ENCODE measurements at places on chromosomes 2 and 18.

- no peak for DNase-seq
Measured at GRCh38 chr2:86397986-86398385, 43.2 kb upstream of the KDM3A start.

DNA sequence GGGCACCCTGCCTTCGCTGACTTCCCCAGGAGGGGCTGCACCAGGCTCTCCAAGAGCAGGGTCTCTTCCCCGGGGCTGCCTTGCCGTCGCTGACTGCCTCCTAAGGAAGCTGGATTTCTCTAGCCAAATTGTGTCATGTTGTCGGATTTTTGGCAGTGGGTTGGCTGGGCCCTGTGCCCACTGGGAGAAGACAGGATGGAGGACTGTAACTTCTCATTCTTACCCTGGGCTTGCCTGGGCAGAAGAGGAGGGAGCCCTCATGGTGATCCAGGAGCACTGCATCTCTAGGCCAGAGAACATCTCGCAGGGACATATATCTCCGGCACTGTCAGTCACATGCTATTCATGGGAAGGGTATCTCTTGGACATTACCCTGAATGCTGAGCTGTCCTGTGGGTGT lies 6.3 kb downstream of the MYO7B start:
- DNase-seq, result no peak

DNA sequence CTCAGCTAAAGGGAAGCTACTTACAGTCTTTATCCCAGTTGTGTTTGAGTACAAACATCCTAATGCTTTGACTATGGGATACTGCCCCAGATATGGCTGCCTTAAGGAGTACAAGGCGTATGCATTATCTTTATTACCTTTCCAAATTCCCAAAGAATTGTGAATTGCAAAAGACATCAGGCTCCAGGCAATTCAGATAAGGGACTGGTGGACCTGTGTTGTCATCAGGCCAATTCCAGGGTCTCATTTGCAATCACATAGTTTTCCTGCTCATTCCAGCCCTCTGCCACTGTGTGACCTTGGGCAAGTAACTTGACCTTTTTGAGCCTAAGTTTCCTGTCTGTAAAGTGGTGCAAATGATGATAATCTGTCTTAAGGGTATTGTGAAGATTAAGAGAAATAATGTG lies 137.5 kb downstream of the FMNL2 start:
- no peak for DNase-seq

DNA sequence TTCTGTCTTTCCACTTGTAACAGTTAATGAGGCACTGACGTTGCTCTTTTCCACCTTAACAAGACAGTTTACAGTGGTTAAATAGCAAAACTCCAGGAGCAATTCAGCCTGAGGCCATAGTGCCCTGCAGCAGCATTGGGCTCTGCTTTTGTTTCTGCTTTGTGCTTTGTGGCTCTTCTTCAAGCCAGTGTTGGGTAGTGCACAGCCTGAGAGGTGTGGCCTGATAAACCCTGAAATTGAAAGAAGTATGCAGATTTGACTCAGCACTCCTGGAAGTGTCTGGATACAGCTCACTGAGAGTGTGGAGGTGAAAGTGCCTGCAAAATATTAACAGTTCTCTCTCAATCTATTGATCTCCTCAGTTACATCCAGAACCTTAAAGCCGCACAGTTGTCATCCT lies 63.0 kb downstream of the STK25 start:
- no peak for DNase-seq

GRCh38 chr2:106867196-106867953 lies 18.6 kb downstream of the ST6GAL2 start:
- DNase-seq, result no peak

GRCh38 chr2:173288561-173288960 lies 66.1 kb upstream of the CDCA7 start:
- DNase-seq, result no peak

DNA sequence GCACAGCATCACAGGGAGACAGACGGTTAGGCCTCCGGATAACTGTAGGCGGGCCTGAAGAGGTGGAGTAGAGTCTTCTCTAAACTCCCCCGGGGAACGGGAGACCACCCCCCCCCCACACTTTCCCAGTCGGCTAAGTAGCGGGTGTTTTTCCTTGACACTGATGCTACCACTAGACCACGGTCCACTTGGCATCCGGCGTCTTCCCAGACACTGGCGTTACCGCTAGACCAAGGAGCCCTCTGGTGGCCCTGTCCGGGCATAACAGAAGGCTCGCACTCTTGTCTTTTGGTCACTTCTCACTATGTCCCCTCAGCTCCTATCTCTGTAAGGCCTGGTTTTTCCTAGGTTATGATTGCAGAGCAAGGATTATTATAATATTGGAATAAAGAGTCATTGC lies 25.7 kb upstream of the NCL start:
- no peak for DNase-seq
